ENCODE measurements at places on chromosomes 4 and X. TPM values are rescaled to one million over a fixed set of nuclear protein-coding genes. Genes with fewer than 3 reads are reported as not detected.

Gene CDS1
- under 0.01 TPM for total RNA-seq

Gene PPP1R3F
- total RNA-seq, result 7.3 TPM

Gene RRAGB
- total RNA-seq, result 11.3 TPM

Gene L1CAM
- total RNA-seq, result 3.7 TPM

Gene SYN1
- total RNA-seq, result 0.28 TPM

Gene LDB2
- 15.5 TPM for total RNA-seq

Gene FRG2
- total RNA-seq, result not detected

Gene SPP1
- total RNA-seq, result 10.7 TPM

Gene TLR10
- not detected for total RNA-seq

Gene RNF212
- 1.7 TPM for total RNA-seq

Gene DMRTC1B
- not detected for total RNA-seq

Gene GPR82
- total RNA-seq, result not detected

Gene ZCCHC12
- under 0.01 TPM for total RNA-seq

Gene CLNK
- not detected for total RNA-seq

Gene IBSP
- total RNA-seq, result 0.19 TPM

Gene HTATSF1
- 30.7 TPM for total RNA-seq

Gene SHROOM2
- 0.19 TPM for total RNA-seq

Gene NIPAL1
- 2.9 TPM for total RNA-seq

Gene HSFX2
- not detected for total RNA-seq

Gene UCHL1
- 687 TPM for total RNA-seq

Gene SPANXC
- total RNA-seq, result not detected

Gene ARX
- not detected for total RNA-seq

Gene ABCG2
- total RNA-seq, result 14.6 TPM

Gene PDZD4
- total RNA-seq, result 0.56 TPM

Gene RHOH
- not detected for total RNA-seq

Gene AWAT2
- total RNA-seq, result under 0.01 TPM

Gene LEF1
- 0.28 TPM for total RNA-seq

Gene IRS4
- not detected for total RNA-seq

Gene DCLK2
- total RNA-seq, result 3.3 TPM

Gene MEPE
- total RNA-seq, result not detected

Gene PDCL2
- total RNA-seq, result not detected

Gene MAP3K15
- total RNA-seq, result not detected

Gene UGT2B11
- total RNA-seq, result not detected

Gene ZMAT1
- total RNA-seq, result 2.0 TPM

Gene SLC10A7
- 10.7 TPM for total RNA-seq

Gene TMEM129
- total RNA-seq, result 20.5 TPM

Gene UGT2B10
- not detected for total RNA-seq

Gene PHOX2B
- total RNA-seq, result not detected

Gene PDLIM3
- 54.6 TPM for total RNA-seq

Measured in regular cardiac myocyte (primary cell).